Left lobe of liver (tissue), 2 donors: ENCODE measurements at places on chromosomes 12 and 14. TPM values are rescaled to one million over a fixed set of nuclear protein-coding genes. Genes with fewer than 3 reads are reported as not detected.

GRCh38 chr14:92520102-92521057 is 6.8 kb downstream of the RIN3 start:
- no peak for DNase-seq

The RERG gene
- 1.5 TPM for total RNA-seq

- no peak for DNase-seq
These were observed 88.4 kb downstream of the MYF5 start for GRCh38 chr12:80805106-80805505.

The SERPINA9 gene
- not detected for total RNA-seq

- DNase-seq = no peak
These were observed 211.5 kb downstream of the SLC15A4 start for GRCh38 chr12:128612150-128612850.

DNA sequence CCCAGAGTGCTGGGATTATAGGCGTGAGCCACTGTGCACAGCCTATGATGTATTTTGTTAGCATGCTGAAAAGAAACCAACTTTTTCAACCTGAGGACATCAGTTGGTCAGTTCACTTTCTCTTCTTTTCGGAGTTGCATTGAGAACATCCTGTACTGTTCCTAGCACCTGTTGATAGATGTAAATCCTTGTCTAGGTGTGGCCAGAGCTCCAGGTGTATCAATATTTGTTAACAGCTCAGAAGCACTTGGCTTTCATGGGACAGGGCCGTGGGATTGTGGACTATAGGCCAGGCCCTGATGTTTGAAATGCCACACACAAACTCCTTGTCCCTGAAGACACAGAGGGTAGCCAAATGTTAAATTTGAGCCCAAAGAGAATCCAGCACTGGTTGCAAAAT is 14.9 kb downstream of the HCAR2 start:
- no peak for DNase-seq

DNA sequence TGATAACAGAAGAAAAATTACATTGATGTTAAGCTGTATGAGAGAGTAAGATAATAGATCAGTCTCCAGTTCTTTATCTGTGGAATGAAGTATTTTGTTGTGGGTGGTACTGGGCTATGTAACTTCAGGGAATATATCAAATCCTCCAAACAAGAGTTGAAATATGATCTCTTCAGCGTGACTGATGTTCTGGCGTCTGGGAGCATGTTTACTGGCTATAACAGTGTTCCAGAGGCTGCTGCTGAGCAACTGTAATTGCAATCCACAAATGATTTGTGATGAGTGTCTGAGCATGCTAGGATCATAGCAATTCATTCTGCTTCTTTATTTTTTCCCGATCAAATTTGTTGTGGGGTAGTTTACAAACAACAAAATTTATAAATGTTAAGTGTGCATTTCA is 18.6 kb upstream of the CCDC198 start:
- no peak for DNase-seq

The KERA gene
- total RNA-seq = not detected

The KCNMB4 gene
- 0.65 TPM for total RNA-seq

DNA sequence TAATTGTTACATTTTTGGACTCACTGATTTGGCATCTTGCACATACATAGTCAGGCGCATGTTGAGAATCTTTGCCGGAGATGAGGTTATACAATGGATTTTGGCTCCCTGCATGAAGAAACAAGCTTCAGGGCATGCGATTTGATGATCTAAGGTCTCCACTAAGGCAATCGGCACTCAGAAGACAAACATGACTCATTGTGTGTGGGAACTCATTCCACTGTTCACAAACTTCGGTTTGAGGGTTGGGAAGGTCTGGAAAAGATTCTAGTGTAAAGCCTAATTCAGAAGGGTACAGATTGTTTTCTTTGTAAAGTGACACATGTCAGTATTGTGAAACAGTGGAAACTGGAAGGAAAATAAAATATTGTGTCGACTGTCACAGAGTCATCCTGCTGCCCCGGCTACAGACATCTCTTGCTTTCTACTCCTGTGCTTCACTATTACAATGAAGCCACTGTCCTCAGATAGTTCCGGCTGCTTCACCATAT is 192.6 kb upstream of the HMGA2 start:
- no peak for DNase-seq

- DNase-seq = no peak
These were observed 1322.3 kb upstream of the SEL1L start for GRCh38 chr14:82855912-82856391.

DNA sequence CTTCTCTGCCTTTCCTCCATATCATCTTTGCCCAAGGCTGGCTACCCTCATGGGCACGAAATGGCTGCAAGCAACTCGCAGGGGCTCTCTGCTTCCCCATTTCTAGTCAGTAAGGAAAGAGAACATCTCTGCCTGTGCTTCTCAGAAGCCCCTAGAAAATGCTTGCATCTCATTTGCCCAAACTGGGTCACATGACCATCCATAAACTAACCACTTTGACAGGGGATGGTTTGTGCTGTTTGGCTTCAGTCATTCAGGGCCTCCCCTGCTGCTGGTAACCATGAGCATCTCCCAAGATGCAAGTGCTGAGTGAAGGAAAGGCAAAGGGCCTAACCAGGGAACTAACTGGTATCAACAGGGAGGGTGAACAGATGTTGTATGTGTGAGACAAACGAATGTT is 91.1 kb downstream of the CCDC60 start:
- no peak for DNase-seq

The PLEKHG7 gene
- total RNA-seq = not detected

GRCh38 chr14:36996133-36996856 is 176.1 kb downstream of the SLC25A21 start:
- no peak for DNase-seq

DNA sequence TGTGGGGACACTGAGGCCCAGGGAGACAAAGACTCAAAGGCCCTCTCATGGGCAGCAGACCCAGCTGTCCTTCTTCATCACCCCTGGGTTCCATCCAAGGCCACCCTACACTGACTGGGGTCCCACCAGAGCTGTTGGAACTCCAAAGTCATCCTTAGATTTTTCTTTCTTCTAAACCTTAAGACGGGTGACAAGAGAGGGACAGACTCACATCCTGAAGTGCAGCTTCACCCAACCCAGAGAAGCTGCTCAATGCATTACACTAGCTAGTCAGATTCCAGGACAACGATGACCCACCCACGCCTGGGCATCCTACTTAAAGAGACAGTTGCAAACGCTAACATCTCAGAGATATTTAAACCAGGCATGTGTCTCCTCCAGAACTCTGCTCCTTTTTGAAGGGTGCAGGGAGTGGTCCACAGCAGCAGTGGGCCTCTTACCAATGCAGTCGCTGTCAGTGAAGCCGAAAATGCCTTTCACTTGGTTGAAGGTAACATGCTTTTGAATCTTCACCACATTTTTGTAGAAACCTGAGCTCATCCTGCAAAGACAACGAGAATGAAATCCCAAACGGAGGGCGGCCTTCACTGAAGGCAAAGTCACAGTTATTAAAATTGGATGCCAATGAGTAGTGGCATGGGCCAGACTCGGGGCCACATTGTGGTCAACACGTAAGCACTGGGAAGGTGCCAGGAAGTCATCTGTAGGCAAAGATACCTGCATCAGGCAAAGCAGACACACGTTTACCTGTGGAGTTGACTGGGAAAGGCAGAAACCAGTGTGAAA is 23.4 kb downstream of the SLC25A47 start:
- DNase-seq = no peak

The POTEG gene
- not detected for total RNA-seq

DNA sequence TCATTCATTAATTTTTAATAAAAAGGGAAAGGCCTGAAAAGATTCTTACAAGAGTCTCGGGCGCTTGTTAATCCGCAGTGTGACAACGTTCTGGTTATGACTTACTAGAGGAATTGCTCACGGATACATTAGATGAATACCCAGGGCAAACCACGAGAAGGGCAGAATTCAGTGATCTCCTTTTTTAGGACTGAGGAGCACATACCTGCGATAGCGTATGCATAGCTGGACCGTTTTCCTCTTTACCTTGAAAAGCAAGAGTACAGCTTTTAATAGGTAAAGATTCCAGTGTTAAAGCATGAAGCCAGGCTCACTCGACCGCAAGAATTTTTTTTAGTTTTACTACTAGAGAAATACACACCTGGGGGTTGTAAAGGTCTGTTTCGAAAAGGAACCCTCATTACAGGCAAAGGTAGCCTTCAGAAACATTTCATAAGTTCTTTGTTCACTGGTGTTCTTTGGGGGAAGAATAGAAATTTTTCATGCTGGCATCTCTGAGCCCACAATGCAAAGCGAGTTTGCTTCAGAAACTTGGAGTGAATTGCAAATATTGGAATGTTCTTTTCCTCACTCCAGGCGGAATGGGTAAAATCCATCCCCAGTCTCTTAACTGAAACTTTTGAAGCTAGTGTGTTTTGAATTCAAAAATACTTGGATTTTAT is 953 bp downstream of the MAPK1IP1L start:
- DNase-seq = no peak

GRCh38 chr14:22838631-22839041 is 2.3 kb downstream of the MMP14 start:
- DNase-seq = no peak

DNA sequence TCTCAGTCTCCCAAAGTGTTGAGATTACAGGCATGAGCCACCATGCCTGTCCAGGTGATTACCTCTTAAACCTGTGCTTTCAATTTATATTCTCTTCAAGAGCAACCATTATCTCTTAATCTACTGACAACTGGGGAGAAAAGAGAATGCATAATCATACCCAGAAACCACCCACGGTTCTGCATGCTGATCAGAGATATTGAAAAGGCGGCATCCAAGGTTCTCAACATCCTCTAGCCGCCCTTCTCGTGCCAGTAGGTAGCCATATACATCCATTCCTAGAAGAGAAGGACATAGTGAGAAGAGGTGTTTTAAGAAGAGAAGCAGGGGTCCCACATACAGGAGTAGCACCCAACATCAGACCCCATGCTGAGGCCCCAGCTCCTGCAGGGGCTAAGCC is 20.8 kb downstream of the ANAPC7 start:
- no peak for DNase-seq

DNA sequence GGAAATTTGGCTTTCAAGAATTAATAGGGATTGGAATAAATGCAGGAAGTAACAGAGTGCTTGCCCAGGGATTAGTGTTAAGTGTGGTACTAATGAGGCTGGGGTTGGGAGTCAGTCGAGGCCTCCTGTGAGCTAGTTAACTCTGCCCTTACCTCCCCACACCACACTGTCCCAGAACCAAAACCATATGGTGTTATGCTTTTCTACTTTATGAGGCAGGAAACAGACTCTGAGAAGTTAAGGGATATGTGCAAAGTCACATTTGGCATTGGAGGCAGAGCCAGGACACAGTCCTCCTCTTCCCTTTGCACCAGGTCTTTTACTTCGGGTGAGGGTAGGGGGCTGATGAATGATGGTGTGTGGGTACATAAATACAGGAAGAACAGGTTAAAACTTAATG is 41.9 kb downstream of the PELI2 start:
- DNase-seq = no peak

GRCh38 chr14:22601996-22602395 is 3.9 kb downstream of the ABHD4 start:
- no peak for DNase-seq

- DNase-seq = no peak
These were observed 65.0 kb downstream of the HECTD1 start for GRCh38 chr14:31142455-31143087.
